ENCODE measurements at places on chromosomes 3 and 15. TPM values are rescaled to one million over a fixed set of nuclear protein-coding genes. Genes with fewer than 3 reads are reported as not detected.

Gene SUSD5
- polyA plus RNA-seq = 0.13 TPM

Gene SCAANT1
- not detected for polyA plus RNA-seq

Gene PTX3
- polyA plus RNA-seq = 106 TPM

Gene PATL2
- 0.54 TPM for polyA plus RNA-seq

Gene GNAT1
- polyA plus RNA-seq = not detected

Gene HCLS1
- polyA plus RNA-seq = 10.3 TPM

Gene ZKSCAN7
- 3.3 TPM for polyA plus RNA-seq

Gene IL5RA
- polyA plus RNA-seq = not detected

Gene SKOR1
- 0.40 TPM for polyA plus RNA-seq
